NCI-H446 treated with DMSO at 0.1 percent for 48 hours (cell line): ENCODE measurements at places on chromosomes 7 and 10.

- no peak for DNase-seq
These were observed 25.5 kb downstream of the JAZF1 start for GRCh38 chr7:28155019-28155660.

DNA sequence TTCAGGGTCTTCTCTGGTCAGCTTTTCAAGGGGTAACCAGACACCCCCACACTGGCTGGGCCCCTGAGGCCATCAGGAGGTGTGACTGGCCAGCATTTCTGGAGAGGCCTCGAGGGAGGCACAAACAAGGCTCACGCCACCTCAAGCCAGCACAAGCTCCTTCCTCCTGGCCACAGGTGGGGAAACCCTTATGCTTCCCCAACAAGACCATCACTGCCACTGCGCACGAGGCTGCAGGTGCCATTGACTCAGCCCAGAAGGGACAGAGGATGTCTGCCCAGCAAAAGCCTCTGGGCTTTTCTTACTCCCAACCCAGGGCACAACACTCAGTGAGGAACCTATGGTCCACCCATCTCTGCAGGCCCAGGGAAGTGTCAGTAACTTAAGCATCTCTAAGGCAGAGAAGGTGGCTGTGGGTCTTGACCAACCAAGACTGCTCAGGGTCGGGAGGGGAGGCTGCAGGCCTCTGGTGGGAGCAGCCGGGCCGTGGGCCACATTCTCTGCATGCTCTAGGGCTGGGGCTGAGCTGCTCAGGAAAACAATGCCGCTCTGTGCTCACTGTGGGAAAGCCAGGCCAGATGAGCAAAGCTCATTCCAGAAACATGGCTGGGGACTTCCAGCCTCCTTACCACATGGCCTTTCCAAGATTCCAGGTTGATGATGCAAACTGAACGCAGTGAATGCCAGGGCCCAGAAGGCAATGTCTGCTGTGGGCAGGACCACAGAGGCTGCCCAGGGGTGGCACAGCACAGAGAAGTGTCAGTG, 24.2 kb upstream of the RASSF4 start:
- DNase-seq, result no peak

GRCh38 chr7:133863362-133864061, 263.6 kb upstream of the LRGUK start:
- no peak for DNase-seq

DNA sequence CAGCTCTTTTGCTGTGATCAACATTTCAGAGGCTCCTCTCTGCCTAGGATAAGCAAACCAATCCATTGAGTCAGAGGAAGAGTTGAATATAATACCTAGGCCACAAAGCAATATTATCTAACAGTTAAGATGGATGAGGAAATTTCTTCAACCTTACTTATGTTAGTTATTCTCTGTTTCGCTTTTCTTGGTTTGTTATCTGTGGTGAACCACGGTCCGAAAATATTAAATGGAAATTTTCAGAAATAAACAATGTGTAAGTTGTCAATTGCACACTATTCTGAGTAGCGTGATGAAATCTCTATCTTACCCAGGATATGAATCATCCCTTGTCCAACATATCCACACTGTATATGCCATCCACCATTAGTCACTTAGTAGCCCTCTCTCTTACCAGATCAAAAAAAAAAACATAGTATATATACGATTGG, 1.5 kb upstream of the HTR7 start:
- no peak for DNase-seq

DNA sequence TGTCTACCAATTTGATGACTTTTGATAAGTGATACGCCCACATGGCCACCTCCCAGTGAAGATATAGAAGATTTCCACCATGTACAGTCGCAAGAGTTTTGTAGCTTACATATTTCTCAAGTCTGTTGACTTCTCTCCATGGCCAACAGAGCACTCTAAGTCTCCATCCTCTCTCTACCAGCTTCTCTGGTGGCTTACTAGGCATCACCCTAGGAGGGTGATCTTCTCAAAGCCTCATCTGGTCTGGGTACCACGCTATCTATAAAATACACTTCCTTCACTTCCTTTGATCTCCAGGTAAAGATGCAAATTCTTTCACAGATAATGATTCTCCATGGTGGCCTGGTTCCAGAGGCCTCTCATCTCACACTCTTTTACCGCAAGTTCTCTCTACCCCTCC, 49.9 kb downstream of the CALN1 start:
- no peak for DNase-seq

DNA sequence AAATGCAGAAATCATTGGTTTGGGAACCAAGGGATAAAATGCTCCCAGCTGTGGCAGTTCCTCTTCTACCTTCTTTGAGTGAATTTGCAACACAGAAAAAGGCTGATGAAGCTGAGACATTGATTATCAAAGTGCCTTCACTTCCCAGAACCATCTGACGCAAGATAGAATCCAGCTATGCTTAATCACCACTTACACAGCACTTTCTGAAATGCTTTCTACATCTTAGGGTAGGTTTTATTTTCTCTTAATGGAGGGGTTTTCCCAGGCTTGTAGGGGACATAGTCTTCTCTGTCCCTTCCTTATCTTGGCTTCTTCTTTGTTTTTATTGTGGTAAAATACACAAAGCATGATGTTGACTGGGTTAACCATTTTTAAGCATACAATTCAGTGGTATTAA, 332.6 kb upstream of the ZNF32 start:
- no peak for DNase-seq

DNA sequence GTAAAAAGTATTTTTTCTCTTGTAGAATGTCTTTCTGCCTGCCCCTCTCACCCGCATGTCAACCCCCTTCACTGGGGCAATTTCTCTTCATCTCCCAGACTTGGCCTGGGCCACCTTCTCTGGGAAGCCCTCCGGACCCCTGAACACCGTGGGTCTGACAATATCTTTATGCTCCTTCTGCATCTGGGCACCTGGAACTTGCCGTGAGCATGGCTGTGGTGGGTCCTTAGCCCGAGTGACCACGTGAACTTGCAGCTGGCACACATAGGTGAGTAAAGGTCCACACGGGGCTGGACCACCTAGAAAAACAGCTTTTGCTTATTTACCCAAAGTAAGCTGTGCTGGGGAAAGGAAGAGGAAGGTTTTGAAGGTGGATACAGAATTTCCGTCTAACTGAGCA, 600.2 kb downstream of the DNAJB6 start:
- DNase-seq, result no peak

DNA sequence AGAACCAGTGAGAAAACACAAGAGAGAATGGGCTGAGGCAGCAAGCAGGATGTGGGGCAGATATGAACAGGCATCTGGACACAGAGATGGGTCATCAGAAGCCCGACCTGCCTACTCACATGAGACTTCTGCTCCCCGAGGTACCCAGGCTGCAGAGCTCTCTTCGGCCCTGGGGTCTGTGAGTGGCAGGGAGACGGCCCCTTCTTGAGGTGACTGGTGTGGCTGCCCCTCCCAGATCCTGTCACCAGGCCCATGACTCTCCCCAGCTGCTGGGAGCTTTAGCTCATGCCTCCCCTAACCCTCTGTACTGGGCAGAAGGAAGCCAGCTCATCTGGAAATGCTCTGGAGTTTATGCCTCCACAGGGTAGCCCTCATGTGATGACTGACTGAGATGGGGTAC, 157.6 kb upstream of the PCBD1 start:
- no peak for DNase-seq

DNA sequence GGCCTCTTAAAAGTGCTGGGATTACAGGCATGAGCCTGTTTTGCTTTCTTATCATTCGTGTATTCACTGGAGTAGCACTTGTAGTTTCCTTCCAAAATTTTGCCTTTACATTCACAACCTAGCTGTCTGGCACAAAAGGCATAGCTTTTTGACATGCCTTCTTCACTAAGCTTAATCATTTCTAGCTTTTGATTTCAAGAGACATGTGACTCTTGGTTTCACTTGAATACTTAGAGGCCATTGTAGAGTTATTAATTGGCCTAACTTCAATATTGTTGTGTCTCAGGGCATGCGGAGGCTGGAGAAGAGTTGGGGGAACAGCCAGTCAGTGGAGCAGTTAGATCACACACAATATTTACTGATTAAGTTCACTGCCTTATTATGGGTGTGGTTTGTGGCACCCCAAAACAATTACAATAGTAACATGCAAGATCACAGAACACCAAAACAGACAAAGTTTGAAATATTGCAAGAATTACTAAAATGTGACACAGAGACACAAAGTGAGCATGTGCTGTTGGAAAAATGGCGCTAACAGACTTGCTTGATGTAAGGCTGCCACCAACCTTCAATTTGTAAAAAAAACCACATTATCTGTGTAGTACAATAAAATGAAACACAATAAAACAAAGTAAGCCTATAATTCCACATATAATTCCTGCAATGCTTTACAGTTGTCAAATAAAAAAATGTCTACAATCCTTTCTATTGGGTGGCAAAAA, 43.1 kb downstream of the BRAF start:
- no peak for DNase-seq

GRCh38 chr10:62740885-62741745, 63.4 kb upstream of the ADO start:
- DNase-seq, result no peak

DNA sequence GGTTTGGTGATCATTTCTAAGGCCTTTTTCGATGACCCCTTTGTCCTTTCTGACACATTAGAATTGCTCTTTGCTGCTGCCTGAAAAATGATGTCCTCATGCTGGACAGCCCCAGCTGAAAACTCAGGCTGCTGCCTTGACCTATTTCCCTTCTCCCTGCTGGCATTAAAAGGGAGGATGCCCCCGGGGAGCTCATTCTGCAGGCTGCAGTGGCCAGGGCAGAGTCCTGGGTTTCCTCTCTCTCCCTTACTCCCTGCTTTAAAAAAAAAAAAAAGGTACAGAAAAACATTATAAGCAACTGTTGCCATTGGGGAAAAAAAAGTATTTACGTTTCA, 35.4 kb downstream of the LRRC4 start:
- no peak for DNase-seq

- no peak for DNase-seq
These were observed 339.9 kb downstream of the DNAJB6 start for GRCh38 chr7:157676456-157677255.

DNA sequence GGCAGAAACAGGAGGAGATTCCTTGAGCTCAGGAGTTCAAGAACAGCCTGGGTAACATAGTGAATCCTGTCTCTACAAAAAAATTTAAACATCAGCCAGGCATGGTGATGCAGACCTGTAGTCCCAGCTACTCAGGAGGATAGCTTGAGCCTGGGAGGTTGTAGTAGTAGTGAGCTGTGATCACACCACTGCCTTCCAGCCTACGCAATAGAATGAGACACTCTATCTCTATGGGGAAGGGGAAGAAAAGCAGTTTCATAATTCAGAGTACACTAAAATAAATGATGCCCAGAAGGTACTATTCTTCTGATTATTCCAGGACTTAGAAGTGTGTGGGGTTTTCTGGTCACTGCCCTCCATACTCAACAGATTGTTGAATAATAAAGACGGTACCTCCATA, 177.3 kb downstream of the KMT2E start:
- no peak for DNase-seq

- no peak for DNase-seq
These were observed at the start of gene GRIFIN for GRCh38 chr7:2476298-2476697. GRIFIN (minus strand) TSS chr7:2476398; CDS start chr7:2476383, 15 bp downstream.

GRCh38 chr7:6375348-6376101, 72.2 kb downstream of the DAGLB start:
- DNase-seq, result no peak

- no peak for DNase-seq
These were observed 129.2 kb downstream of the BTAF1 start for GRCh38 chr10:92052741-92053140.

- no peak for DNase-seq
These were observed 7.9 kb upstream of the INMT start for GRCh38 chr7:30744075-30744417.
